ENCODE measurements at places on chromosomes 12 and 14.
A peak's percentile ranks its signal among the peaks of the same experiment; 100 is the strongest.

DNA sequence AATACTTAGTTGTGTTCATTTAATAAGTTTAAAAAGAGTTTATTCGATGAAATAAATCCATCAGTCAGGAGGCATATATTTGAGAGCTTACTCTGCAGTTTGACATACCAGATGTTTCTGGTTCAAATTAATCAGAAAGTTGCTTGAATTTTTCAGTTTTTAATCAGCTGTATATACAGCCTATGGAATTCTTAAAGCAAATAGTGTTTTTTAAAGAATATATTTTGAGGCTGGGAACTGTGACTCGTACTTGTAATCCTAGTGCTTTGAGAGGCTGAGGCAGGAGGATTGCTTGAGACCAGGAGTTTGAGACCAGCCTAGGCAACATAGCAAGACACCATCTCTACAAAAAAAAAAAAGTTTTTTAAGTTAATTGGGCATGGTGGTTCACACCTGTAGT is 112.1 kb downstream of the MON2 start:
- DNase-seq = no peak

- DNase-seq = no peak
These were observed 101.2 kb downstream of the TMEM30B start for GRCh38 chr14:61179796-61180398.

- no peak for DNase-seq
These were observed 149.5 kb downstream of the STXBP6 start for GRCh38 chr14:24900269-24901100.

DNA sequence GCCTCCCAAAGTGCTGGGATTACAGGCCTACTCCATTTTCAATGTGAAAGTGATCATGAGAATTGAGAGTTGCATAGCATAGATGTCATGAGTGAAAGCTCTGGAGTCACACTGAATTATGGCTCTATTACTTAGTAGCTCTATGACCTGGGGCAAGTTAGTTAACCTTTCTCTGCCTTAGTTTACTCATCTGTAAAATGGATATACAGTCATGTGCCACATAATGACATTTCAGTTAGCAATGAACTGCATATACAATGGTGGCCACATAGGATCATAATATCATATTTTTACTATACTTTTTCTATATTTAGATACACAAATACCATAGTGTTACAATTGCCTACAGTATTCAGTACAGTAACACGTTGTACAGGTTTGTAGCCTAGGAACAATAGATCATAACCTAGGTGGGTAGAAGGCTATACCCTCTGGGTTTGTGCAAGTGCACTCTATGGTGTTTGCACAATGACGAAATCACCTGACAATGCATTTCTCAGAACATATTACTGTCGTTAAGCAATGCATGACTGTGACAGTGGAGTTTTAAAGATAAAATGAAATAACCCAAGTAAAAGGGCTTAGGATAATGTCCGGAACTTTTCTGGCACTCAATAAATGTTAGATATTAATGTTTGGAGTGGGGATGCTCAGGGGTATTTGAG is 53.1 kb downstream of the ZFYVE26 start:
- DNase-seq = no peak

- no peak for DNase-seq
These were observed 379.3 kb downstream of the NAV3 start for GRCh38 chr12:78209846-78210505.

DNA sequence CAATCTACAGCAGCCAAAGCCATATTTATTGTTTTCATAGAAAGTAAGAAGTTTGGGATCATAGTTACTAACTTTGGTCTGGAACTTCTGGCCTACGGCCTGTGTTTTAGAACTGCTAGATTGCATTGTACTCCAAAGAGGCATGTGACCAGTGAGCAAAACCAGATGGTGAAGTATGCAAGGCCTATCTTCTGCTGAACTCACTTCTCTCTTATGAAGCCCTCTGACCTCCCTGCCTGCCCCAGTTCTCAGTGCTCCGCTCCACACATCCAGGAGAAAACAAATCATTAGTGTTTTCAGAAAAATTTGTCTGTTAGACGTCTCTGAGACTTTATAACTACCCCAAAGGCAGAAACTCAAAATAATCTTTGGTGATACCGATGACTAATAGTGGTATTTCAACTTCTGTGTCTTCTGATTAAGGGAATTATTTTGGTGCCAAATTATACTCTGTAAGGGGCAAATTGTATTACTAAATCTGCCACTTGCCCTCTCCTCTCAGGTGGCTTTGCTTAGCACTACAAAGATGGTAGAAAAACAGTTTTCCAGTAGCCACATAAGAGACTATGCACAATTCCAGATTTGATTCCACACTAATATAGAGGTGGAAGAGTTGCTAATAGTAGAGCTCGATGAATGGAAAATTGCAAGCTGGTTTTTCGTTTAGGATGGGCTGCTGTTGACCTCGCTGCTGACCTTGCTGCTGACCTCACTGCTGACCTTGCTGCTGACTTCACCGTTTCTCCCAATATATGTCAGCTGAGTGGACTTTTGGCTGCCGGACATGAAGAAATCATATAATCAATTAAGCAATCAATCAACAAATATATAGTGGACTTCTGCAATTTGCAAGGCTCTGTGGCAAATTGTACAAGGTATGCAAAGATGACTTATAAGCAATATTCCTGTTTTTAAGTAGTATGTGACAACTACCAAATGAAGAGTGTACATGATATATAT is 147.5 kb downstream of the KITLG start:
- DNase-seq = no peak

DNA sequence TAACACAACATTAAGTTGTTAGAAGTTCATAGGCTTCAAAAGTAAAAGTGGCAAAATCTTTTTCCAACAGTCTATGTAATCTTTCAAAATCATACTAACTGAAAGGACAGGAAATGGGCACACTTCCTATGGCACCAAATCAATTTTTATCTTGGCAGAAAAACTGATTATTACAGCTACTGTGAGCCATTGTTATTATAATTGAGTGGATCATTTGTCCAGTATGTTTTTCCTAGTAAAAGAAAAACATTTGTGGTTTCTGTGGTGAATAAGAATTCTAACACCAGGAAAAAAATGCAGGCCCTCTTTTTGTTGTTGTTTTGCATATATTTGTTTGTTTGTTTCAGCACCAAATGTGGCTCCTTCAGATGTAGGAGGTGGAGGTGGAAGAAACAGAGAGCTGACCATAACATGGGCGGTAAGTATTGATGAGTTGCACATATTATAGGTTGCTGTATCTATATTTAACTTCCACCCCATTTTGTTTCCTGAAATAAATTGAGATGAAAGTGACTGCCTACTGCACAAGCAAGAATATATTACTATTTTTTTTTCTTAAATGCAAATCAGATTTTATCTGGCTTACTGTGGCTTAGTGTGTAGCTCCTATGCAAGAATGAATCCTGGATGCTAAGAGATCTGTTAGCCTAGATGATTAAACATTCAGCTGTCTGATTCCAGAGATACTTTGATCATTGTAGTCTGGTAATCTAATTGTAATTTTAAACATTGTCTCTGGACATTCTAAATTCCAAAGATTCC is 174.1 kb upstream of the PDZRN4 start:
- no peak for DNase-seq

DNA sequence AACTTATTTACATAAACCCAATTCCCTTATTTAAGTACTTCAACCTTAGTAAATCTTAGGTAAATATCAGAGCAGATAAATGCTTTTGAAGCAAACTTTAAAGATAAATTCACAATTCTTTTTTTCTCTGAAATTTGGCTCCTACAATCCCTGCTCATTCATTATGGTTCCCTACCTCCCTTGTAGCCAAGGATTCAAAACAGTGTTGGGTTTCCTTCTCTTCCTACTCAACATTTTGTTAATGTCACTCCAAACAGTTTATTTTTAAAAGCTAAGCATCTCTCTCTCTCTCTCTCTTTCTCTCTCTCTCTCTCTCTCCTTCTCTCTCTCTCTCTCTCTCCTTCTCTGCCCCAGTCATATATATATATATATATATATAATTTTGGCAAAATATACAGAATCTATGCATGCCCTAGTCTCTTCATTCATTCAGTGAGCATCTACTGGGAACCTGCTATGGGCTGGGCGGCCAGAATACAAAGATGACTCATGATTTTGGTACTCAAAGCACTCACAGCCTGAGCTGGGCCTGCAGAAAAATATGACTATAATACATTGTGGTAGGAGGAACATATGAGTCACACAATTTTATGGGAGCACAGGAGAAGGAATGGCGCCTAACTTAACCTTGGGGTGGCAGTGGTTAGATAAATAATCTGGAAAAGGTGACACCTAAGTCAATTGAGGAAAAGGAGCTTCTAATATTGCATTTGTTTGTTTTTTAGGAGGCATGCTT is 123.7 kb upstream of the DHRS4 start:
- DNase-seq = no peak

DNA sequence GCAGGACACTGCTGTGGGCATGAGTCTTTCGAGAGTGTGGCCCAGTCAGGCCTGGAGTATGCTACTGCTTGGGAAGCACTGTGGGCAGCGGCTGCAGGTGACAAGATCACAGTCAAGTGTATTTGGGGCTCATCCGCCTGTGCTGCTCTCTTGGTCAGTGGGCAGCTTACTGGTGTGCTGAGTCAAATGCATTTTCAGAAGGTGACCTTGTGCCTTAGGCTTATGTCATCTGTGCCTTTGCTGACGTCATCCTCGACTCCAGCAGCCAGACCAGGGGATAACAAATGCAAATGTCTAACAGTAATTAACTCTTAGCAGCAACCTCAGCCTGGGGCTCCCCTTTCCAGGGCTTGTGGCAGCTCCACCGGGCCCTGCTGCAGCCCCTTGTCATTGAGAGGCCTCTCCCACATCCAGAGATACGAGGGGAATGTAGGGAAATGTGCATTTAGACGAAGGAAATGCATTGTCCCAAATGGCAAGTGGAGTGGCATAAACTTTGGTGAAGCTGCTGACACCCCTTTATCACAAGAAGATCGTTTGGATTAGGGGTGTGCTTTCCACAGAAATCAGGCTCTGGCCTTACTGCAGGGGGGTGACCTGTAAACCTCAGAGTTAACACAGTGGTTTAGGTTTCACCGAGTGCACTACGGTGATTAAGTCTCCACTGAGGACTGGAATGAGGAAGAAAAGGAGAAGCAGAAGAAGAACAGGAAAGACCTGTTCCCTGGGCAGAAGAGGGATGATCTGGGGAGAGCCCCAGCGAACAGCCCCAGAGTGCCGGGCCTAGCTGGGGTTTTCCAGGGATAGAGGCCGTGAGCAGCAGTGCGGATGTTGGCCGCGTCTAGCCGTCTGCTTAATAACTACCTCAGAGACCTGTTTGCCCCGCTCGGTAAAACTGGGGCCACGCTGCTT is 39.7 kb downstream of the PSMA6 start:
- no peak for DNase-seq

GRCh38 chr12:96197503-96198272 is 3.5 kb downstream of the ELK3 start:
- no peak for DNase-seq

DNA sequence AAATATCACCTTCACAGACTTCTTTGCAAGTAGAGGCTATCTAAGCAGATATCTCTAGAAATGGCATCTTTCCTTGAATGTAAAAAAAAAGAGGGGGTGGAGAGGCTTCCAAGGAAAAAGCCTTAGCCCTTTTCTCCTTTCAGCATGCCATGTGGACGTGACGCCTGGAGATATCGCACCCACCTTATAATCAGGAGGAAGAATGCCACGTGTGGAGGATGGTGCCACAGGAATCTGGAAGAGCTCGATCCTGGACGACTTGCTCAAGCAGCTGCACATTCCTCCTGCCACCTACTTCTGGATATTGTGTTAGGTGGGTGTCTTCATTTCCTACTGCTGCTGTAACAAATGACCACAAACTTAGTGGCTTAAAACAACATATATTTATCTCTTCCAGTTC is 203.6 kb downstream of the NUAK1 start:
- no peak for DNase-seq

DNA sequence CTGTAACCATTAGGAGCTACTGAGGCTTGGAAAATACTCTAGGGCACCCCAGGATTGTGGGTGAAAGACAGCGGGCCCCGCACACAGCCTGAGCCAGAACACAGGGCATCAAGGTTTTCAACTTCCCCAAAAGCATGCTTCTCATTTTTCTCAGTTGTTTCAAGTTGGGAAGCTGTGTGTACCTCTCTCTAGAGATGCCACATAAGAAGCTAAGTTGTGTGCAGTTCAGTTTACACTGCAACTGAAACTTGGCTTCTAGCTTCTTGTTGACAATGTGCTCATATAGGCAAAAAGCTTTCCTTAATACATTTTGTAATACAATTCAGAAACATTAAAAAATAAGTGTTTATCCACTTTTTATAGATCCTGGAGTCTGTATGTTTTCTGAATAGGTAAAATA is 88.1 kb upstream of the PTPRR start:
- DNase-seq = peak; percentile 51

- no peak for DNase-seq
These were observed 18.0 kb downstream of the TMEM63C start for GRCh38 chr14:77199590-77199989.

DNA sequence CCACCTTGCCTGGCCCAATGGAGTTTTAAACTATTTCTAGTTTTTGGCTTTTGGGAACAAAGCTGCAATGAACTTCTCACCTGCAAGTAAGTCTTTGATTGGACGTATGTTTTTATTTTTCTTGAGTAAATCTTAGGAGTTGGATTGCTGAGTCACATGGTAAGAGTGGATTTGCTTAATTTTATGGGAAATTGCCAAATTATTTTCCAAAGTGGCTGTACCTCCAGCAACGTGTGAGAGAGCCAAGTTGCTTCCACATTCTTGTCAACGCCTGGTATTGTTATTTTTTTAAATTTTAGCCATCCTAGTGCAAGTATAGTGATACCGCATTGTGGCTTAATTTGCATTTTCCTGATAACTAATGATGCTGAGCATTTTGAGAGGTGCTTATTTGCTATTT is 136.6 kb downstream of the LMNTD1 start:
- DNase-seq = no peak

DNA sequence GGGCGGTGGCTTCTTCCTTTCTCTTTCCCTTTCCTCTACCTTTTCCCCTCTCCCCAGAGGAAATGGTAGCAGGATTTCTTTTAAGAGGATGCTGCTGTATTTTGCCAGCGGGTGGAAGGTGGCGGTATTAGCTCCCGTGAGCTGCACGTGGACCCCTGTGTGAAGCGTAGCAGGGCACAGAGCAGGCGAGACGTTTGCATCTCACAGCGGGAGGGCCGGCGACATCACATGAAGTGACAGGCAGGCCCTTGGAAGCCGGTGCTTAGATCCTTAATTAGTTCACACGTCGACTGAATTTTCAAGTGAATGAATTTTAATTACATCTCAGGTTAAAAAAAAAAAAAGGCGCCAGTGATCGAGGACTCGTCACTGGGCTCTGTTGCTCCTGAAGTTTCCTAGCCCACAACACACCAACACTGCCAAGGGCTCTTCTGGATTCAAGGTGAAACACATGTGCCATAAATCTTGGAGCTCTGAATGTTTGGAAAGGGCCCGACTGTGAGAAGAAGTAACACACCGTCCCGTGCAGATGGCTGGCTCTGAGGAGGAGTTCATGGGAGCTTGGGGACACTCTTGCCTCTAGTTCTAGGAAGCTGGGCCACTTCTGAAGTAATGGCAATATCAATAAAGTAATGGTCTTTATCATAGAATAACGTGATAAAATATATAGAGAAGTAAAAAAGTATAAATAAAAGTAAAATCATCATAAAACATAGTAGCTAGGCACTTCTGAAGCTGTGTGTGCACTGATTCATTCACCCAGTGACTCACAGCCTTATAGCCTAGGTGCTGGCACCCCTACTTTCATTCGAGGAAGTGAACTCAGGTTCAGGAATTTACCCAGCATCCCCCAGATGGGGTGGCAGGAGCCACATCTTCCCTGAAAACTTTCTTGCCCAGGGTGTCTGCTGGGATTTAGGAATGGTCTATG is 75.3 kb downstream of the AACS start:
- no peak for DNase-seq

GRCh38 chr12:112380663-112381405 is 1.4 kb downstream of the HECTD4 start:
- no peak for DNase-seq
